ENCODE measurements at places on chromosomes 13 and 19.

- no peak for DNase-seq
These were observed 98.0 kb downstream of the PRR20E start for GRCh38 chr13:57264965-57265364.

DNA sequence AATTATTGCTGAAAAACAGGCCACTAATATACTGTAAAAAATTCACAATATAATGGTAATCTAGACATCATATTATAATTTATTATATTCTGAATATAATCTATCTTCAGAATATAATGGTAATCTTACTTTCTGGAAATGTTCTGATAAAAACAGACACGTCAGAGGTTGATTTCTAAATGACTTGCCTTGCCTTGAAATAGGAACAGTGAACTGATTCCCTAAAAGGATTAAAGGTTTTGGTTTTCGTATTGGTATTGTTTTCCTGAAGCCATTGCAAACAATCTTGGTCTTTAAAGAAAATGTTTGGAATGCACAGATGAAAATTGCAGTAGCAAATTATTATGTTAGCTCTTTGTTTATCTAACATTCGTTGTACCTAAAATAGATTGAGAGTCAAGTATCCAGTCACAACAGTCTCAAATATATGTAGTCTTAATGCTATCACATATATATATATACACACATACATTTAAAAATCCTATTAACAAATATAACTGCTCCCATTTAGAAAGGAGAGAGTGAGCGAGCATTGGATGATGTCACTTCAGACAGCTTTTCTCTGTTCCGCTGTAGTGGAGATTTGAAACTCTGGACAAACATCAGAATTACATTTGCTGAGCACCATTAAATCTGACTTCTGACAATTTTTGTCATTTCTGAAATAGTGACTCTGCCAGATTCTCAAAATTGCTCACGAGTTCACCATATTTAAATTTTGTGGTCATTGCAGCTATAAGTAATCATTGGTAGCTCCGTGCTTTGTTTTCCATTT is 1.7 kb downstream of the ITM2B start:
- DNase-seq: no peak

GRCh38 chr13:23050126-23050525 is 130.7 kb upstream of the SGCG start:
- DNase-seq: no peak

- no peak for DNase-seq
These were observed 2676.6 kb downstream of the PCDH9 start for GRCh38 chr13:64553411-64554129.

DNA sequence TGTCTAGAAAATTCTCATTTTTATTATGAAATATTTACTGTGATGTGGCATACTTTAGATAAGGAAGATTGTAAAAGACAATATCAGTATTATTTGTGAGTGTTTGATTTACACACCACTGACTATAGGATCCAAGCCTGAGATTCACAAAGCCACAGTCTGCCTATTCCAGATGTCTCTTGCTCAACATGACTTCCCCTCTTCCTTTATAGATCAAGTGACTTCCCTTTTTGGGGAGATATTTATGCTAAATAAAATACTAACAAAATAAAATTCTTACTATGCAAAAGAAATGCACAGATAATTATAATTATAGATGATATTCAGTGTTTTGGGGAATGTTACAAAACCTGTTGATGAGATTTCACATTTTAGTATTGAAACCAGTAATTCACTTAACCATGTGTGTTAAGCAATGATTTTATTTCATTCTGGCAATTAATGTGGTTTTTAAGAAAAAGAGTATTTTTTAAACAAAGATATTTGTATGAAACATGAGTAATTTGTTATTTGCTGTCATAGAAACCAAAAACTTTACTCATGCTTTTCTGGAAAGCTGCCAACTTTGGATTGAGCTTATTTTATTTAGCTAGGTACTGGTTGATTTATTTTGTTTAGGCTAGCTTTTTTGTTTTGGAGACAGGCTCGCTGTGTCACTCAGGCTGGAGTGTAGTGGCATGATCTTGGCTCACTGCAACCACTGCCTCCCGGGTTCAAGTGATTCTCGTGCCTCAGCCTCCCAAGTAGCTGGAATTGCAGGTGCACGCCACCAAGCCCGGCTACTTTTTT is 13.7 kb upstream of the GPR183 start:
- DNase-seq: peak; percentile 6

GRCh38 chr19:41753159-41753558 is 2.2 kb upstream of the CEACAM6 start:
- DNase-seq: peak; percentile 68

- no peak for DNase-seq
These were observed 178.7 kb upstream of the PCDH9 start for GRCh38 chr13:67408798-67409197.

DNA sequence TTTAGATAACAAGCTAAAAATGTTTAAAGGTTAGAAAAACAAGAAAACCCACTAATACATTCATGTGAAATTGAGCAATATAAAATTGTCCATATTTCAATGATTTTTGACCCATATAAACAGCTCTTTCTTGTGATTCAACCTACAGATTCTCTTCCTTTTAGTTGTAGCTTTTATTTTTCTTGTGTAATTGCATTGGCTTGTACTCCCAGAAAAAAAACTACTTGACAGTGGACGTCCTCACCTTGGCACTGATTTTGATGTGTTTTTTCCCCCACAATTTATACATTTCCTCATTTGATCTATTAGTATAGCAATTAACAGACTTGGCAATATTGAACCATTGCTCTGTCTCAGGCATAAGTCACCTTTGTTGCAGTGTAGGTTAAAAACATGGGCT is 4.7 kb downstream of the CCDC194 start:
- no peak for DNase-seq

GRCh38 chr19:1592024-1592754 is 476 bp downstream of the MBD3 start:
- DNase-seq: peak; percentile 92

DNA sequence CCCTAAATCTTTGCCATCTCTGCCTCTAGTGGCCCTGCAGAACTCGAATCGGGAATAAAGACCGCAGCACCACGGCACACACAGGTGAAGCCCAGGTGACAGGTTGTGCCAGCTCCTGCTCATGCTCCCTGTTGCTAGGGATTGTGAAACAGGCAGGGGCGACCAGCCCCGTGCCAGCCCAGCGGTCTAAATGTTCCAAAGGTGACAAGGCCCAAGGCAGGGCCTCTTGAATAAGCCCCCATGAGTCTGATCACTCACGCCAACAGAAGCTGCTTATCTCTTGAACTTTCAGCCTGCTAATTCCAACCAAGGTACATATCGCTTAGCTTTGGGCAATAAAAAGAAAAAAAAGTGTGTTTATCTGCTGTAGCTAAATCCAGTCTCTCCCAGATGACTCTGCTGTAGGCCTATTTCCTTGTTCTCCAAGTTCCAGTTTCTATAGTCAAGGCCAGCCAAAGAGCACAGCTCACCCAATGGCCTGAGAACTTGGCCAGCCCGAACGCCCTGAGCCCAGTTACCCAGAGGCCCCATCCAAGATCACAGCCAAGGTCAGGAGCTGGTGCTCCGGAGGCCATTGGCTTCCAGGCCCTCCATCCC is 191.1 kb upstream of the GPR12 start:
- peak; percentile 81 for DNase-seq

DNA sequence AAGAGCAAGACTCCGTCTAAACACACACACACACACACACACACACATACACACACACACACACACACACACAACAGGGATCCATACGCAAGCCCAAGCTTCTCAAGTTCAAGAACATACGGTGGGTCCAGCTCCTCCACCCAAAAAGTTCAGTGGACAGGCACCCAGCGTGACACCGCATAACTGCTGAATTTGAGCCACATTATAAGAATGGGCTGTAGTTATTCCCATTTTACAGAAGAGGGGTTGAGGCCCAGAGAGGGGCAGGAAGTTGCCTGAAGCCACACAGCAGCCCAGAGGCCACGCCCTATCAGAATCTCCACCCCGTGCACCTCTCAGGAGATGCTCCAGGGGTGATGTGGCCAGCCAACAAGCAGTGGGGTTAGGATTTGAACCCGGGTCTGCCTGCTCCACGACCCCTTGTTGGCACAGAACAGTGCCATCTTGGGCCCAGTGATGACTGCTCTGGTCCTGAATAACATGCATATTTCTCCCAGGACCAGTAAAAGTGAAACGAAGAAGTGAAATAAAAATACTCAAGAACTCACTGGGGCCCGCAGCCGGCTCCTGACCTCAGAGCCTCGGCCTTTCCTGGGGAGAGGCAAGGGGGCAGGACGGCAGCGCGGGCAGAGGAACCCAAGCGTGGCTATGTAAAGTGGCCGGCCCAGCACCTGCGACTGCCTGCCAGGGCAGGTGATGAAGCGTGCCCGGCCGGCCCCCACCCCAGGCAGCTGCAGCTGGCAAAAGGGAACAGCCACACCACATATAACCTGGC is 61.9 kb downstream of the AP1M1 start:
- no peak for DNase-seq

- DNase-seq: no peak
These were observed 780.1 kb downstream of the SLITRK6 start for GRCh38 chr13:85019121-85019520.

DNA sequence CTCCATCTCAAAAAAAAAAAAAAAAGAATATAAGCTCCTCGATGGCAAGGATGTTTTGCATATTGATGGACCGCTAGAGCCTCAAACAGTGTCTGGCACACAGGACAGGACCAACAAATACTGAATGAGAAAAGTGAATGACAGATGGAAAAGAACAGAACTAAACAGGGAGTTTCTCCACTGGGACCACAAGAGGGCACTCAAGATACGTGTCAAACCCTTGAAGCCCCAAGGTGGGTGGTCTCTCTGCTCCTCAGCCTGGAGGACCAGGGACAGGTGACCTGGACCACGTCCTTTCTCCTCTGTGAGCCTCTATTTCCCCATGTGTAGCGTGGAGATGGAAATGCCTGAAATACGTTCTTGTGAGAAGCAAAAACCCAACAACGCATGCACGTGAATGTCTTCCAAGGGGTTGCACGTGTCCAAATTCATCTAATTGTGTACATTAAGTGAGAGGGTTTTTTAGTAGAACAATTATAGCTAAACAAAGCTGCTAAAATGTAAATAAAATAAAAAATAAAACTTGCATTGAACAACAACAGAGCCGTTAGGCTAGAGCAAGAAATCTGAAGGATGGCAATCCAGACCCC is 5.7 kb upstream of the CDC42EP5 start:
- no peak for DNase-seq

DNA sequence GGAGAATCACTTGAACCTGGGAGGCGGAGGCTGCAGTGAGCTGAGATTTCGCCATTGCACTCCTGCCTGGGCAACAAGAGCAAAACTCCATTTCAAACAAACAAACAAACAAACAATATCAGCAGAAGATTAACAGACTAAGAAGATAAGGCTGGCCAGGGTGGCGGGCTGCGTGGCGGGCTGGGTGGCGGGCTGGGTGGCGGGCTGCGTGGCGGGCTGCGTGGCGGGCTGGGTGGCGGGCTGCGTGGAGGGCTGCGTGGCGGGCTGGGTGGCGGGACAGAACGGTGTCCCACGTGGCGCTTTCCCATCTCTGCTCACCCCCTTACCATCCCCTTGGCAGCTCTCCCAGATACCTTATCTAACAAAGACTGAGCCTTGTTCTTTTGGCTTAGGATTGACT is 196.2 kb downstream of the COL4A1 start:
- DNase-seq: no peak

GRCh38 chr19:4042731-4043082 is 24.0 kb downstream of the ZBTB7A start:
- DNase-seq: no peak

DNA sequence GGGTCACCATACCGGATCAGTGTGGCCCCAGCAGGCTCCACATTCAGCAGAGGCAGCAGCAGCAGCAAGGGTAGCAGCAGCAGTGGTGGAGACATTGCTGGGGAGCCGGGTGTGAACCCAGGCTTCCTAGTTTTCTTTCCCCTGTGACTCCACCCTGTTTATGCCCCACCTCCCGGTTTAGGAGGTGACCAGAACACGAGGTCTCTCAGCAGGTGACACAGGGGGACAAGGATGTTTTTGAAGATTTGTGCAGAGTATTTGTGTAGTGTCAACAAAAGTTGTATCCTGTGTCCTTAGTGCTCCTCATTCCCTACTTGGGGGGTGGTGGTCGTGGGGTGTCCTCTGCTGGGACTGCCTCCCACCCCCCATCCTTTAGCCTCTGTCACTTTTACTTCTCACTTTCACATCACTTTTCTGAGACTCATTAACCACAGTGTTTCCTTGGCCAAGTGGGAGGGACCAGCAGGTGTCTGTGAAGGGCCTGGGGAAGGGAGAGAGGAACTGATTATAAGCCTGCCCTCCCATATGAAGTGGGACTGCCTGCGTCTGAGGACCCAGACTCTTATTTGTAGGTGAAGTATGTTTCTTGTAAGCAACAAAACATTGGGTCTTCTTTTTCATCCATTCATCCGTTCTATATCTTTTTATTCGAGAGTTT is 15.6 kb upstream of the KCNC3 start:
- DNase-seq: no peak

DNA sequence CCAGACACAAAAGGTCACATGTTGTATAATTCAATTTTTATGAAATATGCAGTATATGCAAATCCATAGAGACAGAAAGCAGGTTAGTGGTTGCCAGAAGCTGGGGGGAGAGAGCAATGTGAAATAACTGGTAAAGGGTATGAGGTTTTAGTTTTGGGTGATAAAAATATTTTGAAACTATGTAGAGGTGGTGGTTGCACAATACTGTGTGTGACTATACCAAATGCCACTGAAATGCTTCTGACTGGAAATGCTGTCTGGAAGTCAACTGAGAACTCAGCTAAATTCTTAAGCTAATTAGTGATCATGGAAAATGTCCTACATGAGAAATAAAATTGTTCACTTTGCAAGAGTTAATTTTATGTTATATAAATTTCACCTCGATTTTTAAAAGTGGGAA is 65.3 kb upstream of the RXFP2 start:
- no peak for DNase-seq

- no peak for DNase-seq
These were observed 14.8 kb downstream of the ARL11 start for GRCh38 chr13:49643035-49643646.

DNA sequence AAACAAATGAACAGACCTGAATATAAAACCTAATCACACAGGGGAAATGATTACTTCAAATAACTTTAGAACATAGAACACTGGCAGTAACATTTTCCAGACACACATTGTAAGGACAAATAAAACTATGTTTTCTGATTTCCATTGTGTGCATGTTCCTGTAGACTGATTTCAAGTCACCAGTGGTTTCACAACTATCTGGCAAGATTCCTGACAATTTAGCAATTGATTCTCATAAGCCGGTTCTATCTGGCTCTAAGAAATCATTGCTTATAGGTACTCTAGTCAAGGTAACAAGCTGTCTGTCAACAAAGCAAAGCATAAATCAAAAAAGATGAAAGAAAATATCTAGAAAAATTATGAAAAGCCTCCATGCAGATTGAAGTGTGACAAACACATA is 19.6 kb upstream of the PCCA start:
- no peak for DNase-seq

GRCh38 chr13:46367617-46368327 is 19.3 kb downstream of the RUBCNL start:
- no peak for DNase-seq

GRCh38 chr13:89920461-89920860 is 1427.0 kb upstream of the MIR17HG start:
- DNase-seq: no peak

DNA sequence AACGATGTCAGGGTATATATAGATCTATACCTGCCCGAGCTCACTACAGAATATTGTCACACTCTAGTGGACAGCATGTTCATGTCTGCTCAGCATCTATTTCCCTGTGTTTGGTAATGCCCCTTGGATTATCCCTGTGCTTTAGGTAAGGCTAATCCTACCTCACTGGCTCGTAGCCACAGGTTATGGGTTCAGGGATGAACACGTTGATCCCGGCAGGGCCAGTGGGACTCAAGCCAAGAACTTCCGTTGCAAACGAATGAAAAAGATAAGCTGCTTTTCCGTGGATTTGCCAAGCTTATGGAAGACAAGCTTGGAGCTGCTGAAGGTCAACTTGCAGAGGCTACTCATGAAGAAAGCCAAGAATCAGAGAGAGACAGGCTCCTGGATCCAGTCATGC is 400.0 kb upstream of the TSHZ3 start:
- no peak for DNase-seq
